ENCODE measurements at places on chromosomes 4 and X.

GRCh38 chr4:118972167-118972566, 83.5 kb downstream of the SYNPO2 start:
- DNase-seq: no peak

DNA sequence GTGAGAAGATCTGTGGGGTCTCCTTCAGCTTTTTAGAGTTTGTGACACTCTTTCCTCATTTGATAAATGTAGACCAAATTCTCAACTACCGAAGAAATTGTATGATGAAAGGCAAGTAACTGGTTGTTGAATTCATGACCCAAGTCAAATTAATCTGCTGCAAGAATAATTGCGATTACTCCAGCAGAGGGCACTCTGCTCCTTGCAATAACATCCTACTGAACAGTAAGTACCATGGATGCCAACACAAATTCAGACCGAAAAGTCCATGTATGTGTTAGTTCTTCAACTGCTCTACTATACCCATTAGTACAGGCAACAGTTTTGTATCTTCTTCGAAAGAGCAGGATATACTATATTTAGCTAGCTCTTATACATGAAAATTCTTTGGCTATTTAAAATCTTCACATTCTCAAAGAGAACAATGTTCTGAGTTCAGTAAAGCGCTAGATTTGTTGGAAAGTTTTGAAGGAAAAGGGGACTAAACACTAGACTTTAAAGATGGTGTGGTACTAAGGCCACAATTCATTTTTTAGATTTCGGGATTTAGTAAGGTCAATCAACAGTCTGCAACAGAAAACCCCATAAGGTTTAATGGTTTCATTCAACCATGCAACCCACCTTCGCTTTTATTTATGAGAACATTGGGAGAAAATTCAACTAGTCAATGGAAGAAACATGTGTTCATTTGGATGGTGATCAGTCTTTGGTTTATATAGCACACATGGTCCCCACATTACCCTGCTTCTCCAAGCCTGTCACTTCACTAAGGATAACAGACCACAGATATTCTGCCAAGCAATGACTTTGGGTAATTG, 105.4 kb upstream of the TBC1D9 start:
- DNase-seq: peak; percentile 45

DNA sequence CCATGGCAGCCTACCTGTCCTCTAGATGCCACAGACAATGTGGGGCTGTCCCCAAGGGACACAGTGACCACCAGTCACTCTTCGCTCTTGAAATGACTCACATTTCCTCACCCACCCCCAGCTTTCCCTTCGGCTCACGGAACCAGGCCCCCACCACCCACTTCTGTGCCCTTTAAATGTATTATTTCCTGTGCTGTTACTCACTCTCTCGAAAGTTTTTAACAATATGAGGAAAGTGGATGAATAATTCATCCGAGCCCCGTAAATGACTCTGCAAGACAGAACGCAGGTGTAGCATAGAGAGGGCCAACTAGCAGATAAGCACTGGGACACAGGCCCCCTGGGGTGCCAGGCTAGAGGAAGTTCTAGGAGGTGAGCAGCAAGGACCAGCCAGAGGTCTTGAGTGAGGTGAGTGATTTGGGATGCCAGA, 179.5 kb upstream of the TBL1X start:
- DNase-seq: no peak

- no peak for DNase-seq
Measured at GRCh38 chr4:132275583-132276121, 873.4 kb upstream of the PCDH10 start.

- DNase-seq: no peak
Measured at GRCh38 chr4:138756519-138756918, 259.1 kb upstream of the NOCT start.

DNA sequence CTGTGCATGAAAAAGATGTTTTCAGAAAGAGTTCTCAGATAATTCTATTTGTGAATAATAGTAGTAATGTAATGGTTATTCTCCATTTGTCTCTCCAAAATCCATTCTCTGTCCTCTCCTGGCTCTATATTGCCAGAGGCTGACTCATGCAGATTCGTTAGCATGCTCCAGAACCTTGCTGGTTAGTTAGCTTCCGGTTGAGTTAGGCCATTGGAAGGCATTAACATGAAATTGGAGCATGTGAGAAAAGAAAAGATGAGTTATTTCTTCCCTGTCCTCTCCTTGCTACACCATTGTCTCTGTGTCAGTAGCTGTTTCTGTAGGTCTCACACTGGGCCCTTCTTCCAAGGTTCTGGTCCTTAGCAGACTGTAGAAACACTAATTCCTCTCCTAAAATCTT, 23.5 kb upstream of the PRDM8 start:
- no peak for DNase-seq

DNA sequence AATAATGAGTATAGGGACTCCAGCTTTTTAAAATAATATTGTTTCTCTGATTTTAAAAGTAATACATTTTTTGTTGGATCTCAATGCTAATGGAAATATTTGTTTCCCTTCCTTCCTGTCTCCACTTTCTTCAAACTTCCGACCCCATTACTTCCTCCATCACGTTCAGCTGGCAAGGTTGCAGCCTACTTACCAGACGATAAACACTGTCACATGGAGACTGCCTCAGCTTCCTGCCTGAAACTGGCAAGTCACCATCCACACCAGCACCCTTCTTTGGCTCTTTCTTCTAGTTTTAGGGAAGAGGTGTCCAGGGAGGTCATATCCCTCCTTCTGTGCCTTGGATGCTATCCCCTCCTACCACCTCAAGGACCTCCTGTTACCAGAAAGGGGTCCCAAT, 3.4 kb upstream of the INTU start:
- DNase-seq: no peak

DNA sequence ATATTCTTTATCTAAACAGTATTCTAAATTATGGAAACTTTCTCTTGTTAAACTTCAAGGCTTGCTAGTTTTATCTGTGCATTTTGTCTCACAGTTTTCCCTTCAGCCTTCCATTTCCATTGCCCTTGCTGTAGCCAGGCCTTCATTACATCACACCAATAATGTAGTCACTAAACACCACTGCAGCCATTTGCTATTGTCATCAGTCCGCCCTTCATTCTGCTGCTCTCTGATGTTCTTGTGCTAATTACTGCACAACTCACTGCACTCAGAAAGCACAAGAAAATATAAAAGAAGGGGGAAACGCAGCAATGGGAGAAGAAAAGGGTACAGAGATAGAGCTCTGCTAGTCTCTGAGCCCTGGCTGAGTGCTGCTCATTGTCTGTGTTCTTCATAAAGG, 239.6 kb upstream of the FSTL5 start:
- DNase-seq: no peak

Measured in pulmonary artery endothelial cell (primary cell).